ENCODE measurements at places on chromosomes 7 and 10.

GRCh38 chr10:83952314-83952713 is 187.0 kb upstream of the GHITM start:
- no peak for DNase-seq

DNA sequence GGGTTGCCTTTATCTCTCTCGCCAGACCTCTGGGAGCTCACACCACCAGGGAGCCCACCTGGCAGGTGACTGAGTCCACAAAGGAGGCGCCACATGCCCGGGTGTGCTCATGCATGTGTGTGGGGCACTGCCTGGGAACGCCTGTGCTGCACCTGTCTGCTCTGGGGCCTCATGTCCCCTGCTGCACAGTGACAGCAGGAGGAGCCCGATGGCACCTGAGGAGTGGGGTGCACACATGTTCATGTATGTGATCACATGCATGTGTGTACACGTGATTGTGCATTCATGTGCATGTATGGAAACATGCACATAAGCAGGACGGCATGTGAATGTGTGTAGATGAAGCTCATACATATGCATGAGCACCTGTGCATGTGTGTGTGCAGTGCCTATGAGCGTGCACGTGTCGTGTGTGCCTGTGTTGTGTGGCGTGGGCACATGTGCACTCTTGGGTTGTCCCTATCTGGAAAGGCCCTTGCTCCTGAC is 22.0 kb downstream of the YKT6 start:
- no peak for DNase-seq

- no peak for DNase-seq
These were observed 102.5 kb upstream of the PTN start for GRCh38 chr7:137446025-137446424.

DNA sequence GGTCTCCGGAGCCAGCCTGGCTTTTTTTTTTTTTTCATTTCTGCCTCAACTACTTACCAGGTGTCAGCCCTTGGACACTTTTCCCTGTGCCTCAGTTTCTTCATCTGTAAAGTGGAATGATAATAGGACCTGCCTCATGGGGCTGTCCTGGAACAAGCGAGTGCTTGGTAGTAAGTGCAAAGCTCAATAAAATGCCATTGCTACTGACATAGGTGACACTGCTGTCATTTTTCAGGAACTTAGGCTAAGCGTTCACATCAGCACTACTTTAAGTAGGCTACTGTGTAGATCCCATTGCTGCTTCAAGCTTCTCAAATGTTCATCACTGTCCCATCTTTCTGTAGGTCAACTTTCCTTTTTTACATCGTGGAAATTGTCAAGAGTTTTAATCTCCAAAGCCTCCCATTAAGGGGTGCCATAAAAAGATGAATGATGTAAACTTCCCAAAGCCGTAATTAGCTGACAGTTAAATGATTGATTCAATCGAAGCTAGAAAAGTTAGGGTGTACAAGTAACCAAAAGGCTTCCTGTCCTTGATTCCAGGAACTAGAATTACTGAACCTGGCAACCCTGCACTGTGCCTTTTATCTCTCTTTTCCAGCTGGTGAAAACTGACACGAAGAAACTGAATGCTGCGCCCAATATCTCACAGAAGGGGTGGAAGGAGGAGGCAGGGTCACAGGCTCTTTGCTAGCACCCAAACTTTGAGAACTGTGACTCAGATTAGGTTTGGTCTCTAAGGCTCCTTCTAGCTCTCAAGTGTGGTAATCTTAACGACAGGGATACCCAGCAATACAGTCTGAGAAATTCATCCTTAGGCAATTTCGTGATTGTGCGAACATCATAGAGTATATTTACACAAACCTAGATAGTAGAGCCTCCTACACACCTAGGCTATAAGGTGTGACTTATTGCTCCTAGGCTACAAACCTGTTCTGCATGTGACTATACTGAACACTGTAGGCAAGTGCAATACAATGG is 861 bp upstream of the USP6NL start:
- DNase-seq, result no peak

DNA sequence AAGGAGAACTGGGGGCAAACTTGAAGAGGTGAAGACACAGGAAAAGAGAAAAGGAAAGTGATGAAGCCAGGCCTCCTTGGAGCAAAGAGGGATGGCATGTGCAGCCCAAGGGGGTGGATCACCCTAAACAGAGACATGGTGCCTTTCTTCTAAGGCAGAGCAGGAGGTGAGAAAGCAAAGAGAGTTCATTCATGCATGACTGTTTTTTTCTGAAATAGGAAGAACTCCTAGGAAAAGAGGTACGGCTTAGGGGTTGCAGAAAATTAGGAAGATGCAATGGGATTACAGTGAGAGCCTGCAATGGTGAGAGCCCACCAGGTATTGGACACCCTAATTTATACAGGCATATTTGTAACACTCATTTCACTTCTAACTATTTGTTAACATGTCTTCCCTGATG is 15.9 kb downstream of the ITGB1 start:
- DNase-seq, result no peak

- no peak for DNase-seq
These were observed 134.4 kb downstream of the NEURL1 start for GRCh38 chr10:103627893-103628292.

DNA sequence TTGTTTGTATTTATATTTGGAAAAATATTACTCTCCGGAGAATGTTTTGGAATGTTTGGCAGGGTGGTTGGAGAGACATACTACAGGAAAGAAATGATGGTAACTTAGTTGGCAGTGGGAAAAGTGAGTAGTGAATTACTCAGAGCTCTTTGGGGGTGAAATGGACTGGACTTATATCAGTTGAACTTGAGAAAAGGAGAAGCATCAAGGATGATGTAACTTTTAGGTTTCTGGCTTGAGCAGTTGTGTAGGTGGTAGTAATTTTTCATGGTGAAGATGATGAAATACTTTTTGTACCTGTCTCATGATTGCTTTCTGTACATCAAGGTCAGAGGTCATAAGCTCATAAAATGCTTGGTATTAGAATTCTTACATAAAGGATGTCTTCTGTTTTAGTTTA is 617.2 kb downstream of the AUTS2 start:
- DNase-seq, result peak; percentile 14

- DNase-seq, result no peak
These were observed 235.2 kb downstream of the POU6F2 start for GRCh38 chr7:39212876-39213275.

GRCh38 chr10:77185696-77186095 is 451.9 kb downstream of the KCNMA1 start:
- no peak for DNase-seq

DNA sequence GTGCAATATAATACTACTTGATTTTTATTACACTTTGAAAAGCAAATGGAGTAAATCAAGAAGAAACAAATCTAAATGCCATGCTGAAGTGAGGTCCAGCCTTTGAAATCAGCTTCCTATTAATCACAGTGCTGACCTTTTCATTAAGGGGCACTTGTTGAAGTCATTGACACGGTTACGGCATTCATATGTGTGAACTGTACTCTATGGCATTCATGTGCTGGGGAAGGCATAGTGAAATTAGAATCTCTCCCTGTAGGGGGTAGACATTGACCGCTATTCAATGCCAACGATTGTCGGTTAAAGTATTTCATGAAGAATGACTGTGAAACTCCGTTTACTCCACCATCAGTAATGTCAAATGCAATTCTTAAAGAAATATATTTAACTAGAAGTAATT is 296.1 kb upstream of the SEMA3A start:
- DNase-seq, result no peak

DNA sequence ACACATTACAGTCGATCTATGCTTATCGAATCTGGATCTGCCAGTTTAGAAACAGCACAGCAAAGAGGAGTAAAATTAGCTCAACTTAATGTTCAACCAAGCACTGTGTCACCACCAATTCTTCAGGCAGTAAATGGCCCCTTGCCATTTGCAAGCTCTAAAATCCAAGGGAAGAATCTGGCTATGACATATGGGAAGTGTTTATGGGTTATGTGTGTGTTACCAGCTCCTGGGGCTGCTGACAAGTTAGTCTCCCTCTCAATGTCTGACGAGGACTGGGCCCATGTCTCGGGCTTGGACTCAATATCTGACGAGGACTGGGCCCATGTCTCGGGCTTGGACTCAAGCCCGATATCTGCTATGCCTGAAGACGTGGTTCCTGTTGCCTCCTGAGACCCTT is 5.7 kb upstream of the ITIH2 start:
- DNase-seq, result no peak

DNA sequence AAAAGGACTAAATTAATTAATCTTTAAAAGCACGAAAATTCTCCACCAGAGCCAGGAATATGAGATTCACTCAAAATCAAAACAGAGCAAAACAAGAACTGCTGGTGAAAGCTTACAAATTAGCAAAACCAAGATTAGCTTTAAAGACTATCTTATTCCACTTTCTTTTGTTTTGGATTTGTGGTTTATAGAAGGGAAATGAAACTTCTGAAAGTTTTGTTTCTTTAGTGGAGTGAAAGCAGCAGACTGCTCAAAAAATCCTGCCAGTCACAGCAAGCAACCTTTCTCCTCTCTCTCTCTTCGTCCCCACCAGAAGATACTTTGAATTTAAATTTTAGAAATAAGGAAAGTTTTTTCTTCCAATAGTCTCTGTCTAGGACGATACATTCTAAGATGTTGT is 7.8 kb downstream of the ACTA2 start:
- peak; percentile 35 for DNase-seq

GRCh38 chr10:2933071-2933470 is 134.3 kb upstream of the PFKP start:
- no peak for DNase-seq

DNA sequence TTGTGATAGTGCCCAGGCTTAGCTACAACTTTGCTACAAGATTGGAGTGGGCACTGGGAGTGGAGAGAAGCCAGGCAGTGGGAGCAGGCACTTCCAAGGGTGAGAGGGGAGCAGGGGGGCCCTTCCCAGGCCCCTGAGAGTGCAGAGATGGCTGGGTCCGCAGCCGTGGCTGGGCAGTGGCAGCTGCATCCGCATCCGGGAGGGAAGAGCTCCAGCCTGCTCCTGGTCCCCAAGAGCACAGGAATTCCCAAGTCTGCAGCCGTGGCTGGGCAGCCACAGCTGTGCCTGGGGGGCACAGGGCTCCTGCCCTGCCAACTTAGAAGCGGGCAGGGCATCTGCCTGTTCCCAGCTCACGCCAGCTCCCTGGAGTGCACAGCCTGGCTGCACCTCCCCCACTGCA is 124.1 kb upstream of the POM121L12 start:
- DNase-seq, result no peak

DNA sequence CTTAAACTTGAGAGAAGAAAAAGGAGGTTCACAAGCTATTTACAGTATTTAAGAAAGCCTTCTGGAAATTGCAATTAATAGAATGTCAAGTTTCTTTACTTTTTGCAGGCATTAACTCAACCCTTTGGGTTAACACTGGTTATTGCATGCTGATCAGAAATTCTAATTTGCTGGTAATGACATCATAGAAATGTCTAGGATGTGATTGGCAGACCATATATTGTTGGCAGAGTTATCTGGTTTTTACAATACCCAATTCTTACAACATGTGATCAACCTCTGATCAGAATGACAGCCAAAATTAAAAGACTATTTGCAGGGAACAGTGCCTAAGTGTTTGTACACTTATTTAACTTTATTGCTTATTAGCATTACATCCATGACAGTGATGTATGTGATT is 1.6 kb upstream of the CASD1 start:
- DNase-seq, result no peak

- no peak for DNase-seq
These were observed 5.5 kb downstream of the ADCK2 start for GRCh38 chr7:140678081-140678815.

DNA sequence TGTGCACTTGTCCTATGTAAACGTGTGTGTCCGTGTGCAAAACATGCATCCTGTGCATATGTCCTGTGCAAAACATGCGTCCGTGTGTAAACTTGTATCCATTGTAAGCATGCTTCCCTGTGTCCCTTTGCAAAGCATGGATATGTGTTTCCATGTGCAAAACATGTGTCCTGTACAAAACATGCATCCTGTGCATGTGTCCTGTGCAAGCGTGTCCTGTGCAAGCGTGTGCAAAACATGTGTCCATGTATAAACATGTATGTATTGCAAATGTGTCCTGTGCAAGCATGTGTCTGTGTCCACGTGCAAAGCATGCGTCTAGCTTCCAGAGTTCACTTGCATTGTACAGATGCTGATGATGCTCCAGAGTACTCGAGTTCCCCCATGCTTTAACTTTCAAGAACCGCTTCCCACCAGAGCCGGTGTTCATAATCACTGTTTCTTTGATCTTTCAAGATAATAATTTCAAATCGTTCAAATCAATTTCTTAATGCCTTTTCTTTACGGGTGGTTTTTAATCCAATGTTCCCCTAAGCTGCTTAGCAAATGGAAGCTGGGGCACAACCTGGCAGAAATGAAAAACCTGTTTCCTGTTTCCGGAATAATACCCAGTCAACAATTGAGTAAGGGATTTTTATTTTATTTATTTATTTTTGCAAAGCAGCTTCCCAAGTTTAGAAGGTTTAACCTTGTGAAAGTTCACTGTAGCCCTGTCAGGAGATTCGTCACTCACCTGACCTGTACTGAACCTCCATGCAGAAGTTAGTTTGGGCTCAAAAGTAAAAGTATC is 641 bp upstream of the ASB13 start:
- no peak for DNase-seq

- peak; percentile 12 for DNase-seq
These were observed 164.6 kb upstream of the PPP1R3A start for GRCh38 chr7:114083166-114084001.

DNA sequence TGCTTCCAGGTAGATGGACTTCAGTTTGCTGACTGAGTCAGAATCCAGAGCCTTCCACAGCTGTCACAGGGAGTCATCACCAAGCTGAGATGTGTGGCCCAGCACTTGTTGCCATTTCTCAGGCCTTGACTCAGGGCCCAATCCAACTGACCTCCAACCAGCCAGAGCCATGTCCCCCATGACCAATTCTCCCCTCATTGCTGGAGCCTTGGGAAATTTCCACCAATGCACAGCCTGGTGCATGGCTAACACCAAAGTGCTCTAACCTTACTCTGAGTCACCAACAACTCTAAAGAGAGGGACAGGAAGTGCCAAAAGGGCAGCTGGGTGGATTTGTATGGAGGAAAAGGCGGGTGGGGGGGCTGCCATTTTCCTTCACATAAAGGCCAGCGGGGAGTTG is 13.4 kb upstream of the GLI3 start:
- DNase-seq, result no peak

DNA sequence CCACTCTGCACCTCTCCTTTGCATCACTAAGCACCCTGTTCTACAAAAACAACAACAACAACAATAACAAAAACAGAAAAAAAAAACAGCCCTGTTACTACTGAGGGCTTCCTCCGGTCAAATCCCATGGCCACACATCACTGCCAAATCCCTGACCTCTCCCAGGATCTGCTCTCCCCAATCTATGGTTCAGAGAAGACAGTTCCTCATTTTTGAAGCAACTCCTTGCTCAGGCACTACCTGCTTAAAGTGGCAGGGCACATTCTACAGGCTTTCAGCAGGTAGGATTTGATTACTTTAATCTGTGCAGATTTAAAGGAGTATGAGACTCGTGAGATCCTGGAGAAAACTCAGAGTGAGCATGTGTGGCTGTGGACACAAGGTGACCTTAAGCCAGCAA is 46.9 kb downstream of the PIK3CG start:
- DNase-seq, result no peak
